Stimulated activated CD4-positive, alpha-beta T cell treated with anti-CD3 and anti-CD28 coated beads, Interleukin-15, amount 100 ng/mL, for 1 hour (primary cell): ENCODE measurements at places on chromosomes 2 and 18.

DNA sequence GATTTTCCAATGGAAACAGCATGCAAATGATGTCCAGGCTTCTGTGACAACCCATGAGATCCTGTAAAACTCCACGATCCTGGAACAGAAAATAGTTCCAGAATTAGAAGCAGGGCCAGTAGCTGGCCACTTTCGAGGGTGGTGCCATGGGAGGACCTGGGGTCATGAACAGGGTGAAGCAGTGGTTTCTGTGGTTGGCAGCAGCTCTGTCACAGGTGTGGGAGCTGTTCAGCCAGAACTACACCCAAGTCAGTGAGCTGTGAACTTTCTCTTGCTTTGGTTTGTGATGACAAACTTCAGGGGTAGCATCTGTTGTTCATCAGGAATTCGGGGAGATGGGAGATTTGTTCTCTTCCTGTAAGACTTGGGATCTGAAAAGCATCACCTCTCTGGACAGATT is 314.4 kb upstream of the NT5C1B start:
- DNase-seq = no peak

GRCh38 chr2:18549083-18549482 is 11.4 kb downstream of the RDH14 start:
- no peak for DNase-seq

DNA sequence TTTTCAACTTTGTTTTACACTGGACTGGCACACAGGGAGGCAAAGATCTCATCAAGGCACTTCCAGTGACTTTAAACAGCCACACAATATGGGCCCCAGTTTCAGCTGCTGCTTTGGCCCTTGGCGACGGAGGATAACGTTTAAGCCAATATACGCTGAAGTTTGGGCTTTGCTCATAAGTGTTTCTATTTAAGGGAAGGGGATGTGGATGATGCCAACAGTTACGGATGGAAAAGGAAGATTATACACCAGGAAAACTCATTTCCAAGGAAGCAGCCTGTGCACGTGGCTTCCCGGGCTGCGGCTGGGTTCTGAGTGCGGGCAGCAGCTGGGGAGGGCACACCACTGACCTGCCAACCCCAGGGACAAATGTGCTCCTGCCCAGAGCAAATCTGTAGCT is 151.1 kb downstream of the SH3BP4 start:
- DNase-seq = no peak

- DNase-seq = no peak
These were observed 141.4 kb downstream of the BCL2 start for GRCh38 chr18:63177919-63178821.

DNA sequence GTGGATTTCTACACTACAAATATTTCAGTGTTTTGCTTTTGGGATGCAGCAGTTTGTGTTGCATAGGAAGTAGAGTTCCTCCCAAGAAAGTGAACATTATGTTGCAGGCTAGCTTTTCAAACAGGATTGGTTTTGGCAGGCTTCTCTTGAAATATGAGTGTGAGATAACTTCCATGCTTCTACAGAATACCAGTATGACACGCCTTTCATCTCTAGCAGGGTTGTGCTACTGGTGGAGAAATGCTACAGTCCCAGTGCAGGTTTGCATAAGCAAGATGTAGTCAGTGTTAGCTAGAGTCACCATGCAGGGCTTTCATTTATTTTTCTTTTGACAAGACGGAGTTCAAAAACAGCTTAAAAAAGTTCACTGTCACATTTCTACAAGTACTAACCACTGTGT is 17.1 kb upstream of the CAVIN2 start:
- DNase-seq = no peak

GRCh38 chr2:26670171-26670570 is 22.4 kb upstream of the KCNK3 start:
- DNase-seq = no peak
